Left ventricle myocardium inferior (tissue), 1 donor: ENCODE measurements at places on chromosomes 1 and 21. TPM values are rescaled to one million over a fixed set of nuclear protein-coding genes. Genes with fewer than 3 reads are reported as not detected.

DNA sequence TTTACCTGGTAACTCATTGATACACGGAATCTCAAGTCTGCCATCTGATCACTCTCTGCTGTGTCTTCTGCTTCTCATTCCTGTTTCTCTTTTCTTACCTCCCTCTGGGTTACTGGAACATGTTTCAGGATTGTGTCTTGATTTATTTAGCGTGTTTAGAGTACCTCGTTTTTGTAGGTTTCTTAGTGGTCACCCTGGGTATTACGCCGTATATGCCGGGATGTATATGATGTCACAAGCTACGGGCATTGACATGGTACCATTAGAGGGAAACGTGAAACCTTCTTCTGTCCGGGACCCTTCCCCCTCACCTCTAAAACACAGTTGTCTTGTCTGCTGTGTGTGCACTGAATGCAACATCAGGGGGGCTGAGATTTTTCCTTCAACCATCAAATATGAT is 2.8 kb downstream of the ACTRT2 start:
- DNase-seq: no peak

DNA sequence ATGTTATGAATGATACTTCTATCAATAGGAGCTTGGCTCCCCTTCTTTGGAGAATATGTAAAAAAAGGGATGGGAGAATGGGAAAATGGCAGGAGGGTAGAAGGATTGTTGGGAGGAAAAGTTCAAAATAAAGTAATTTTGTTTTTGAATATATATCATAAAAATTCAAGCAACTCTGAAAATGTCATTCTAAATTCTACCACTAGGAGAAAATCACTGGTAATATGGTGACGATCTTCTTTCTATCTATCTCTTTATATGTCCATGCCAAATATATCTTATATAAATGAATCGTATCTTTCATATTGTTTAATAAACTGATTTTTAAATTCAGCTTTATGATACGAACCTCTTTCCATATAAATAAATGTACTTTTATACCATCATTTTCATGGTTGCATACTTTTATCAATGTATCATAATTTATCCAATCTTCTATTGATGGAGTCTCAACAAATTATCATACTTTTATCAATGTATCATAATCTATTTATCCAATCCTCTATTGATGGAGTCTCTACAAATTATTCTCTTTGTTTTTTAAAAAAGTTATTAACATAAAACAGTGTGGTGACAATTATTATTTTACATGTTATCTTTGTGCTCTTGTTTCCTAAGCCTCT is 73.7 kb upstream of the MARK1 start:
- DNase-seq: no peak

Gene PPIAL4G
- total RNA-seq: not detected

Gene TRIM46
- total RNA-seq: 0.11 TPM

Gene ADGRL4
- total RNA-seq: 19.3 TPM
